Vagina (tissue), 2 donors: ENCODE measurements at places on chromosomes 13 and 19.

- DNase-seq = no peak
Measured at GRCh38 chr13:113542751-113543424, 41.7 kb upstream of the TFDP1 start.

- no peak for DNase-seq
Measured at GRCh38 chr13:46748300-46748699, 48.7 kb downstream of the ESD start.

GRCh38 chr19:18785179-18786124 is 5.7 kb downstream of the COMP start:
- DNase-seq = no peak

DNA sequence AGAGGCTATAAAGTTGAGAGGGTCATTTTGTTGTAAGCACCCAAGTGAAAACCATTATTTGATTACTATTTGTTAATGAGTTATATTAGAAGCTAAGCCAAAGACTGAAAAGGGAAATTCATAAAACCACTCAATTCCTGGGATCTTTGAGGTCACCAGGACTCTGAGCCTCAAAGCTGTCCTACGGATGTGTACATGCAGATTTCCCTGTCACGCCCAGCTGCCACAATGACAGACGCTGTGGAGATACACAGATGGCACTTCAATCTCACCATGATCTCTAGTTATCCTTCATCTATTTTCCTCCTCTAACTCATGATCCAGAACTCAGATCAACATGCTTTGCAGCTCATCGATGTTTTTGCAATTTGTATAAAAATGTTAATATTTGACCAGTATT is 403.5 kb upstream of the MIR17HG start:
- DNase-seq = no peak

DNA sequence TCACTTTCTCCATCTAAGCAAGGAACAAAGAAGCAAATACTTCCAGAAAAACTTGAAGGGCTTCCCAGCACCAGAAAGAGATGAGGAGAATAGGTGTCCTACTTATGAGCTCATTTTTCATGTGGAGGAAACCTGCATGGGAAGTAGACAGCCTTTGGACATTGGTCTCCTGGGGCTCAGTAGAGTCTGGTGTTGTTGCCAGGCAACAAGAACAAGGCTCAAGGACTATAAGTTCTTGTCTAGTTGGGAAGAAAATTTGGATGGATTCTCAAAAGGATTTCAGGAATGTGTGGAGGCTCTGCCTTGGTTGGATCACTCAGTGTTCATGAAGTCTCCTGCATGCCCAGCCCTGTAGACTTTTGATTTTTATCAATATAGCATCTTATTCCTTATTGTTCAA is 84.5 kb downstream of the MBNL2 start:
- DNase-seq = no peak

- no peak for DNase-seq
Measured at GRCh38 chr19:51098365-51099046, 9.7 kb downstream of the CTU1 start.

DNA sequence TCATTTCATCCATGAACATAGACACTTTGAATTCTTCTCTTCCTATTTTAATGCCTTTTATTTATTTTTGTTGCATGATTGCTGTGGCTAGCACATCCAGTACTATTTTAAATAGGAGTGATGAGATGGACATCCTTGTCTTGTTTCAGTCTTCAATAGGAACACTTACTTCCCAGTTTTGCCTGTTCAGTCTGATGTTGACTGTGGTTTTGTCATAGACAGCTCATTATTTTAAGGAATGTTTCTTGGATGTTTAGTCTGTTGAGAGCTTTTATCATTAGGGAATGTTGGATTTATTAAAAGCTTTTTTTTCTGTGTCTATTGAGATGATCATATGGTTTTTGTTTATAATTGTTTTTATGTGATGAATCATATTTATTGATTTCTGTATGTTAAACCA is 586.6 kb downstream of the SLITRK1 start:
- no peak for DNase-seq

- DNase-seq = no peak
Measured at GRCh38 chr13:47932950-47933923, 67.8 kb downstream of the SUCLA2 start.
